ENCODE measurements at places on chromosomes 2 and 18.

GRCh38 chr2:176817061-176817565 is 395.5 kb upstream of the HNRNPA3 start:
- DNase-seq: no peak

DNA sequence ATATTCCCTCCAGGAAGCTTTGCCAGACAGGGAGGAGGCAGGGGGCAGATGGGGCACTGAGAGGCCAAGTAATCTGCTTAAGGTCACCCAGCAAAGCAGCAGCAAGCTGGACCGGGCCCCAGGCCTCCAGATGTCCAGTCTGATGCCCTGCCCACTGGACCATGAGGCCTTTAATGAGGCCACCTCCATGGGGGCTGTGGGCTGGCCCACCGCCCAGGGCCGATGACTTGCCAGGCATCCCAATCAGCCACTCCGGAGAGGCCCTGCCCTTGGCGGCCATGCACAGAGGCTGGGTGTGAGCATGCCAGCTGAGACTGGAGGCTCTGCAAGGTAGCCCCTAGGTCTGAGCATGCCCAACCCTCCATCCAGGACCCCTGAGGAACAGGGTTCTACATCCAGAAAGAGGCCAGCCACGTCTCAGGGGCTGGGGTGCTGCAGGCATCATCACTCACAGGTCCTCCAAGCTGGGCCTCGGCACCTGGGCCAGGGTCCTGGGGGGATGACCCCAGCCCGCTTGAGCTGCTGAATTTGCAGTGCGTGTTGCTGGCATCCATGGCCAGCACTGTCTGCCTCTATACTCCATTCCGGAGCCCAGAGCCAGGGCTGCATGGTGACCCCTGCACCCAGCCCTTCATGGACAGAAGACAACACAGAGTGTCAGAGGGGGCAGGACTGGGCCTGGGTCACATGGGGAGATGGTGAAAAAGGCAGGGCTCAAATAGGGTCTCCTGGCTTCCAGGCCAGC is 164.2 kb downstream of the INHBB start:
- no peak for DNase-seq

DNA sequence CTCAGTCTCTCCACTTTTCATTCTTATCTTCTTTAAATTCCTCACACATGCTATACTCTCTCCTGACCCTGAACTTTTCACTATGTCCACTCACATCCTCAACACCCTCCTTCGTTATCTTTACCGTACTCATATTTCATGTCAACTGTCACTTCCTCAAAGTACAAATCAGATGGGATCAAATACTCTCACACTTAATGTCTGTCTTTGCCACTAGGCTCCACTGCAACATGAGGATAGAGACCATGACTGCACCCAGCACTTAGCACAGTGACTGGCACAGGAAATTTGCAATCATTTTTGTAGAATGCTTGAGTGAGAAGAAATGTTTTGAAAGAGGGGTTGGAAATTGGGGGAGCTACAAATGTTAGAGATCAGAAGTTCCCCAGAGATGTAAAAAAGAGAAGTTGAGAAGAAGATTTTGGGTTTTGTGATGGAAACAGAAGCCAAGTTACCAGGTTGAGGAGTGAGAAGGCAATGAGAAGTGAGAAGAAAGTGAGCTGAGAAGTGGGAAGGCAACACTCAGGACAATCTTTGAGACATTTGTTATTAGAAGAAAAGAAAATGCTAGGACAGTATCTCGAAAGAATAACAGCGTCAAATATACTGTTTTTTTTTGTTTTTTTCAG is 87.0 kb downstream of the CCDC141 start:
- DNase-seq: no peak

- DNase-seq: no peak
Observed at GRCh38 chr18:74819433-74820059, 221.9 kb downstream of the ZNF407 start.

DNA sequence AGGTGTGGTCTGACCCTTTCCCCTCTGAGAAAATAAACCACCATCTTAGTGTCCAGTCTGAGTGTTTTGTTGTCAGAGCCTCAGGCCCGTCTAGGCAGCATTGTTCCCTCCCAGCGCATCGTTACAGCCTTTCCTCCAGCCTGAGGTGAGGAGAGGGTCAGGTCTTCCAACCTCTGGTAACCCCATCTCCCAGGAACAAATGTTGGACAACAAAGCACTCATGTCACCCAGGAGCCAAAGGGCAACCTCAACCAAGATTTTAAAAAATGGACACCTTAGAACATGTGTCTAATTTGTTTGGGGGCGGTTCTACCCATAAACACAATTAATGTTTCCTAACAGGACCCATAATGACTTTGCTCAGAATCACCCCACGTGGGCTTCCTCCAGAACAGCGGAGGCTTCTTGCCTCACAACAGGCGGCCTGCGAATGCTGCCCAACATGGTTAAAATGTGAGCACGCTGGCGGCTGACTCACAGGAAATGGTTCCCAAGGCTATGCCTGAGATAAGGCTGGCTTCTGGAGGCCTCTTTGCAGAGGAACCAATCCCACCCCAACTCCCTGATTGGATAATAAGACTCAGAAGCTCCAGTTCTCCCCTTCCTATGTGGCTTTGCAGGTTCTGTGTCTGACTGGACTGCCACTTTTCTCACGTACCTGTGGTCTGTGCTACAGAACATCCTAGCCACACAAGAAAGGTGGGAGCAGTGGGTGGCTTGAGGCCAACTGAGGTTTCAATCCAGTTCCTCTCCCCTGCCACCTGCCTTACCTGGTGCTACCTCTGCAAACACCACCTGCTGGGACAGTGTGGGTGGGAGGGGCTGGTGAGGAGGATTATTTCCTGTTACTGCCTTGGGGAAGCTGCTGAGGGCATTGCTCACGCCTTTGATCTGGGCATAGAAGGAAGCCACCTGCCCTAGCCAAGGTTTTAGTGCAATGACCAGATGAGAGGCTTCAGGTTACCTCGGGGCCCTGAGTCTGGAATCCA is 108.8 kb downstream of the B3GNT2 start:
- peak; percentile 57 for DNase-seq

DNA sequence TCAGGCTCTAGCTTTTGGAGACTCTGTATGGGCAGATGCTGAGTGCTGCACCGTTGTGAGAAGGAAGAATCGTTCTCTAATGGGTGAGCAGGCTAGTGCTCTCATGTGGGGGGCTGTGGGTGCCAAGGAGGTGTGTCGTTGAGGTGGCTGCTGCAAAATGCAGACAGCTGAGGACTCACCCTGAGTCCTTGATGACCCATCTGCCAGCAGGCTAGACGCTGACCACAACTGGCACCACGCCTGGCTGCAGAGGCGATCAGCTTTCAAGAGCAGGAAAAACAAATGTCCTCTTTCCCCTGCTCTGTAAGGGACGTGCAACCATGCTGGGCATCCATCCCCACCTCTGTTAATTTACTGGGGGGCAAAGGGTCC is 48.2 kb downstream of the HAUS1 start:
- no peak for DNase-seq

DNA sequence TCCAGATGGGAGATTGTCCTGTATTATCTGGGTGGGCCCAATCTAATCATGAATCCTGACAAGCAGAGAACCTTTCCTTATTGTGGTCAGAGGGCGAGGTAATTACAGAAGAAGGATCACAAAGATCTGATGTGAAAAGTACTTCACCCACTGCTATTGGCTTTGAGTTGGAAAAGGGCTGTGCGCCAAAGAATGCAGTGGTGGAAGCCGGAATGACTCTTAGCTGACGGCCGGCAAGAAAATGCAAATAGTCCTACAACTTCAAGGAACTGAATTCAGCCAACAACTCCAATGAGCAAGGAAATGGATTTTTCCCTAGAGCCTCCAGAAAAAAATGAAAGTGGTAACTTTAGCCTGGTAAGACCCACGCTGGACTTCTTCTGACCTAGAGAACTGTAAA is 67.3 kb downstream of the CTNNA2 start:
- no peak for DNase-seq

All from CD4-positive, CD25-positive, alpha-beta regulatory T cell (primary cell).